ENCODE measurements at places on chromosomes 5 and 9.

- no peak for DNase-seq
These were observed 745.6 kb upstream of the ZNF608 start for GRCh38 chr5:125491986-125492492.

DNA sequence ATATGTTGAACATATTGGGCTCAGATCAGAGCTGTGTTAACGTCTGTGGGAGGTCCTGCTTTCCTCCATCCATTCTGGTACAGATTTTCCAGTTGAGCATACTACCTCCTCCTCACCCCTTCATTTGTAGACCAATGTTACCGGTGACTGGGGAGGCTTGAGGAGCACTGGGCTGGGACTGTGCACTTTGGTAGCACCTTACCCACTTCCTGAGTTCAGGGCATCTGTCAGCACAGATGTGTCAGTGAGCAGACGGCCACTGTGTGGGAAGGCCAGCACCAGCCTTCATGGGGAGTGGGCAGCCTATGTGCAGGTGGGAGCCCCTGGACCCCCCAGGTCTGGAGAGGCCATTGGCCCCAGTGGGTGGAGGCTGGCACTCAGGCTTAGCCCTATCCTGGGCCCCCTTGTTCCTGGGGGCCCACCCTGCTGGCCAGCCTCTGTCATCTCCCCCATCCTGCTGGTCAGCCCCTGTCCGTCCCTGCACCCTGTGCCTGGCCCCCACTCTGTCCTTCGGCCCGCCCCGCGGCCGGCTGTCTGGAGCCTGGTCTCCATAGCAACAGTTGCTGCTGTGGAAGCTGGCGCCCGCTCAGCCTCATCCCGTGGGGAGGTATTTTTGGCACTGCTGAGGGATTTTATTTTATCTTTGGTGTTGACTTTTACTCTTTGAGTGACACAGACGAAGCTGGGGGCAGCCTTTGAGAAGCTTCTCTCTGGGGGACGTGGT is 21.3 kb downstream of the WNK2 start:
- no peak for DNase-seq

DNA sequence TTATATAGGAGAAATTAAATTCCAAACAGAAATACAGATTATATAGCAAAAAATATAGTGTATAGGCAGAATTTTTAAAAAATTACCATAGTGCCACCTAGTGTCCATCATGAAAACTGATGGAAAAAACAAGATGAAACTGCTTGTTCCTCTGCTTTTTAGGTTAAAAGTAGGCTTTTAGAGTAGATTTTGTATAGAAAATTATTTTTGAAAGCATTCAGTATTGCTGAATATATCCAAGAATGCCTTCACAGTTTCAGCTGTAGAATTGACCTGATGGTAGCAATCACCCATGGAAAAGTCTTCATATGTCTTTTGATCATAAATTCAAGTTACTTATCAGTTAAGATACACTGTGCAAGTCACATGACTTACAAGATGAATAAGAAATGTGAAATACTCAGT is 19.7 kb downstream of the RIOK2 start:
- no peak for DNase-seq

GRCh38 chr9:17137566-17137965 is 2.7 kb downstream of the CNTLN start:
- DNase-seq = peak; percentile 28

DNA sequence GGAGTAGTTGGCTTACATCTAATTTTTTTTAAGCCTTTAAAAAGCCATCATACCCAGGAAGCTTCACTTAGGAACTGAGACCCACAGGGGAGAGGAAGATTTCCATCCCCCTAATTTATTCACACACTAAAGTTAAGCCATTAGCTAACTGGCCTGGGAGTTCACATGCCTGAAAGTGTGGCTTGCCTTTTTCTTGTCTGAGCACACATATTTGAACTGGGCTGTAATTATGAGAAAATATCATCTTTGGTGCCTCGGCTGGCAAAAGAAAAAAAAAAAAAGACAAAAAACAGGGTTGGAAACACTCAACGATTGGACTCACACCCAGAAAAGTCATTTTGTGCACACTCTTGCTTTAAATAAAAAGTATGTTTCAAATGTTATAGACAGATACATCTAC is 847.3 kb downstream of the MAT2B start:
- DNase-seq = no peak

Measured in fibroblast of skin of right quadriceps (primary cell).